Thoracic aorta (tissue), 2 donors: ENCODE measurements at places on chromosomes 2 and 18. TPM values are rescaled to one million over a fixed set of nuclear protein-coding genes. Genes with fewer than 3 reads are reported as not detected.

The UGT1A4 gene
- total RNA-seq: not detected

The NCKAP5 gene
- 1.9 TPM for total RNA-seq

DNA sequence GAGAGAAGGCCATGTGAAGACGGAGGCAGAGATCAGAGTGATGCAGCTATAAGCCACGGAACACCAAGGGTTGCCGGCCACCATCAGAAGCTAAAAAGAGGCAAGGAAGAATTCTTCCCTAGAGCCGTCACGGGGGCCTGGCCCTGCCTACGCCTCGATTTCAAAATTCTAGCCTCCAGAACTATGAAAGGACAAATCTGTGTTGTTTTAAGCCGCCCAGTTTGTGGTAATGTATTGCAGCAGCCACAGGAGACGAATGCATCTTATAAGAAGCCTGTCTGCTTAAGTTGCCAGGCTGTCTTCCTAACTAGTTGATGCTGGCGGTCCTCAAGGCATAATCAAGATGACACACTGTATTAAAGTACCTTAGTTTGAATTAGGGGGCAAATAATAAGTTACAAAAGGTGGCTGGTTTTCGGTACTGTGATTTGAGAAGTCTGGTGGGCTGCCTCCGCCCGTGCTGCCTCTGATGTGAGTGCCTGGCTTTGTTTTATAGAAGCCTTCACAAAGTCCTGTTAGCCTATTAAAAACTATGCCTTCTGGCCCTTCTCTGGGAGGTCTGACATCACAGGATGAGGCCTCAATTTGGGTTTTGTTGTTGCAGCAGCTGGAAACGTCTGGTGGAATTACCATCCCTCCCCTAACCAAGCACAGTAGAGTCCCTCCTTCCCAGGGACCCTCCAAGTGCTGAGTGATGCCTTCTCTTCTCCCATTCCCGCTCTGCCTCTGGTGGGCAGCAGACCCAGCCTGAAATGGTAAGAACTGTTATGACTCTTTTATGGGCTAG is 53.6 kb downstream of the SRD5A2 start:
- no peak overlapping the region for H3K27ac ChIP-seq
- DNase-seq: no peak
- no peaks in the 10 kb centered on the region for H3K4me1 ChIP-seq
- no peaks in the 10 kb centered on the region for H3K27me3 ChIP-seq
- H3K36me3 ChIP-seq: no peaks in the 10 kb centered on the region

GRCh38 chr2:118012778-118013177 is 1.1 kb downstream of the CCDC93 start:
- H3K27me3 ChIP-seq: no peaks in the 10 kb centered on the region
- no peak for DNase-seq
- peaks cover 4% of the 10 kb centered on the region for H3K36me3 ChIP-seq
- peaks cover 5% of the 10 kb centered on the region for H3K4me1 ChIP-seq

- no peaks in the 10 kb centered on the region for H3K4me1 ChIP-seq
- no peak for DNase-seq
- H3K36me3 ChIP-seq: no peaks in the 10 kb centered on the region
- no peaks in the 10 kb centered on the region for H3K27me3 ChIP-seq
Observed at GRCh38 chr18:63586431-63586830, 712 bp upstream of the SERPINB13 start.

DNA sequence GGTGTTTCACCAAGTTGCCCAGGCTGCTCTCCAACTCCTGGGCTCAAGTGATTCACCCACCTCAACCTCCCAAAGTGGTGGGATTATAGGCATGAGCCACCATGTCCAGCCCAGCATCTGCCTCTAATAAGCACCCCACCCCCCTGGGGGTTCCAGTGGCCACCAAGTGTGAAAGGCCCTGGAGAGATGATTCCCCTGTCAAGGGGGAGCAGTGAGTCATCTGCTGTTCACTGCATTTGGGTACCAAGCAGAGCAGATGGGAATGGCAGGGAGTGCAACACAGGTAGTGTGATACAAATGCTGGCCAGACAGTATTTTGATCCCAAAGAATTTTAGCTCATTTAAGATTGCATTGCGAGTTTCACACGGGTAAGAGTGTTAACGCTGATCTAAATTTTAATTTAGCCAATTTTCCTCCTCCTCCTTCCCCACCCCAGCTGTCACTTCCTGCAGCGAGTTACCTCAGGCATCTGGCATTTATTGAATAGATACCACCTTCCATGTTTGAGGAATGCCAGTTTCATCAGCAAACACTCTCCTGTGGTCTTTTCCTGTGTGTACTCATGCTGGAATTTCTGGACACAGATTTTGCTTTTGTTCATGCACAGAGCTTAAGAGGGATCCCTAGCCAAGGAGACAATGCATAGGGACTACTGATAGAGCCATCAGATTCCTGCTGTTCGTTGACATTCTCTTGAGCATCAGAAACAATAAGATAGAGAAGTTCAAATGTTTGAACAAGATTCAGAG is 32.4 kb upstream of the NCK2 start:
- H3K27me3 ChIP-seq: no peaks in the 10 kb centered on the region
- no peaks in the 10 kb centered on the region for H3K4me1 ChIP-seq
- H3K36me3 ChIP-seq: no peaks in the 10 kb centered on the region
- H3K4me3 ChIP-seq: no peak overlapping the region
- no peak overlapping the region for H3K27ac ChIP-seq
